MV-4-11 (cell line): ENCODE measurements at places on chromosomes 16 and 17.

DNA sequence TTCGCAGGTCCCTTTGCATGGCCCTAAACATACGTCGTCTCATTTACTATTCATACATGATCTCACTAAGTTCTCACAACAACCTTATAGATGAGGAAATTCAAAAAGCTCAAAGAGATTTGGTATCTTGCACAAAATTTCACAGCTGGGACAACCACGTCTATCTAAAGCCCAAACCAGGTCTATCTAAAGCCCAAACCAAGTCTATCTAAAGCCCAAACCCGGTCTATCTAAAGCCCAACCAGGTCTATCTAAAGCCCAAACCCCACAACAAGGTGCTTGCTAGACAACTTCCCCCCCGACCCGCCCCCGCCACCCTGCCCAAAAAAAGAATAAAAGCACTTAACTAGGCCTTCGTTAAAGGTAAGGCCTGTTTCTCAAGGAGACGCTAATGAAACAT, 174.9 kb downstream of the VPS53 start:
- DNase-seq: peak; percentile 21

DNA sequence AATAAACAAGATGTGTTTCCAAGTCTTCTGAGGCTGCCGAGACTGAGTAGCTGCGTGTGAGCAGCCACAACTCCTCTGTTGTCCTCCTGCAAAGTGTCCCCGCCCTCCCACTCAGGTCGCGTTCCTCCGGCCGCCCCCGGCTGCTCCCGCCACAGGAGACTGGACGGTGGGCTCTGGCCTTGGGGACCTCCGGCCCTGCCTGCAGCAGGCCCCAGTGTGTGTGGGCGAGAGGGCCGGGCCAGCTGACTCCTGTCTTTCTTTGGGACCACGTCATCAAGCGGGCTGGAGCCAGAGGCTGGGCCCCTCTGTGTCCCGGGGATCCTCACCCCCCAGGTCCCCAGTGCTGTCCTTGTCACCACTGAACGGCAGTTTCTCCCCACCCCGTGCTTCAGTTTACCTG, 175.3 kb downstream of the NPIPB11 start:
- no peak for DNase-seq

DNA sequence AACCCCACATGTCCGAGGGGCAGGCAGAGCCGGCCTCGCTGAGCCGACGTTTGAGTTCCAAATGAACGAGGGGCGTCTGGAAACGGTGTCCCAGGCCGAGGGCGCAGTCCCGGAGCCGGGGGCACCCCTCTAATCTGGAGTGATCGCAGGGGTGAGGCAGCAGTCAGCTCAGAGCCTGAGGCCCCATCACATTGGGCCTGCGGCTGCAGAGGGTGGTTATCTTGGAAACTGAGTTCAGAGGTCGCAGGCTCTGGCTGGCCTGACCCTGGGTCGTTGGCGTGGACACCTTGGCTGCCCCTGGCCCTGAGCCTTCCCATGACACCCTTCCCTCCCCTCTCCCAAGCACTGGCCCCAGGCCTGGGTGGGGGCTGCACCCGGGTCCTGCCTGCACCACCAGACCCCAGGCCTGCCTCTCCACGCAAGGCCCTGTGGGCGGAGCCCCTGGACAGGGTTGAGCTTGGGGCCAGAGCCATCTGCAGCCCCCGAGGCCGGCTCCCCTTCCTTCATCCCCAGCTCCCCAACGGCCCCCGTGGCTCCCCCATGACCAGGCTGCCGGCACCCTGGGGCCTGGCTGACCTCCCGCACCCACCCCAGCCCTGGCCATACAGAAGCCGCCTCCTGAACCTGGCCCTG, 45.6 kb downstream of the ZFPM1 start:
- no peak for DNase-seq

GRCh38 chr16:80114699-80115098, 426.1 kb upstream of the DYNLRB2 start:
- DNase-seq: no peak

- DNase-seq: no peak
Observed at GRCh38 chr17:30253312-30253711, 17.8 kb upstream of the SLC6A4 start.

DNA sequence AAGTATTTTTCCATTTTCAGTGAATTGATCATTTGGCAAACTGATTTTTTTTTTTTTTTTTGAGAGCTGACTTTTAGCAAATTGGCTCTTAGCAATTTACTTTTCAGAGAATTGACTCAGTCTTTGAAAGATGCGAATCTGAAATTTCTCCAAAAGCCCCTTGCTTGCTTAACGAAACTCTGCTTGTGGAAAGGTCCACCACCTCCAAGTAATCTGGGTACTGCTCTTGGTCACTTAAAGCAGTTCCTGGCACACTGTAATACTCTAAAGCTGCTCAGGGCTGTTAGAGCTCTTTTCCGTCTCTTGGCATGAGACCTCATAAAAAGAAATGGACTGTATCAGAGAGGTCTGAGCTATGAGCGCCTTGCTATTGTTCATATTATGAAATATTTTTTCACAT, 2.9 kb downstream of the GSDMB start:
- DNase-seq: no peak

DNA sequence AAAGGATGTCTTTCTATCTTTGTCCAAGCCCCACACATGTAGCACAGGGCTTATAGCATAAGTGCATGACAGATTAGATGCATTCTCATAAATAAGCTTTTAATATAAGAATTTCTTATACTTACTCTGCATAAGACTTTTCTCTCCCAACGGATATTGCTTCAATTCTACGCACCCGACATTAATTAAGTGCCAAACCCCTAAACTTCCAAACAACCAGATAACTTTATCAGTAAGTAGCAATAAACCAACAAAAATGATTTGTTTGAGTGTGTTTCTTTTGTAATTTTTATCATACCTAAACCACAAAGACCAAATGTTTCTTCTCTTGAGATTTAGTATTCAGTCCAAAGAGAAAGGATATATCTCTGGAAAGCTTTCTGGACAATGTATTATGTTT, 391.5 kb downstream of the CDH8 start:
- no peak for DNase-seq

- DNase-seq: peak; percentile 28
Observed at GRCh38 chr16:72847187-72848027, 200.5 kb downstream of the ZFHX3 start.

- no peak for DNase-seq
Observed at GRCh38 chr16:28041615-28042014, 21.9 kb downstream of the GSG1L start.

- DNase-seq: no peak
Observed at GRCh38 chr17:27816946-27817345, 16.6 kb upstream of the NOS2 start.

GRCh38 chr17:10398352-10398751, 23.4 kb downstream of the MYH8 start:
- DNase-seq: peak; percentile 5

- DNase-seq: no peak
Observed at GRCh38 chr16:21991621-21992020, 9.3 kb downstream of the PDZD9 start.

GRCh38 chr17:60554377-60554788, 28.3 kb upstream of the APPBP2 start:
- DNase-seq: no peak

DNA sequence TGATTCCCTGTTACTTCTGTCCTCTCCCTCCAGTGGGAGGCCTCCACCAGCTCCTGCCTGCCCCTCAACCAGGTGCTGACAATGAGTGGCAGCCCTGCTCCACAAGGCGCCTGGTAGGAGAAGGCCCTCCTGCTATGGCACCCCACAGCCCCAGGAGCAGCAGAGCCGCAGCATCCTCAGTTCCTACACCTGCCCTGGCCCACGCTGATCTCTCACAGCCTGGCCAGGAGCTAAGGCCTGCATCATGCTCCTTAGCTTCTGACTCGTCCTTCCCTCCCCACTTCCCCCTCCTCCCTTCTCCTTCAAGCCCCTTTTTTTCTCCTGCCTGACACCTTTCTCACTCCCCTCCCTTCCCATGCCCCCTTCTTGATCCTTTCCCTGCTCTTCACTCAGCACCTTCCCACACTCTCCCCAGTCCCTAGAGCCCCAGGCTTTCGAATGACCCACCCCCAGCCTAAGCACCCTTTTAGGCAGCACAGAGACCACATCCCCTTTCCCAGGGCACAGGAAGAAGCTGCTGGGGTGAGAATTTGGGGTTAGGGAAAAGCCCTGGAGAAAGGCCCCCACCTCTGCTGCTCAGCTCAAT, 6.5 kb downstream of the PROCA1 start:
- DNase-seq: no peak

- DNase-seq: peak; percentile 52
Observed at GRCh38 chr17:2071455-2072281, 16.8 kb downstream of the HIC1 start.

DNA sequence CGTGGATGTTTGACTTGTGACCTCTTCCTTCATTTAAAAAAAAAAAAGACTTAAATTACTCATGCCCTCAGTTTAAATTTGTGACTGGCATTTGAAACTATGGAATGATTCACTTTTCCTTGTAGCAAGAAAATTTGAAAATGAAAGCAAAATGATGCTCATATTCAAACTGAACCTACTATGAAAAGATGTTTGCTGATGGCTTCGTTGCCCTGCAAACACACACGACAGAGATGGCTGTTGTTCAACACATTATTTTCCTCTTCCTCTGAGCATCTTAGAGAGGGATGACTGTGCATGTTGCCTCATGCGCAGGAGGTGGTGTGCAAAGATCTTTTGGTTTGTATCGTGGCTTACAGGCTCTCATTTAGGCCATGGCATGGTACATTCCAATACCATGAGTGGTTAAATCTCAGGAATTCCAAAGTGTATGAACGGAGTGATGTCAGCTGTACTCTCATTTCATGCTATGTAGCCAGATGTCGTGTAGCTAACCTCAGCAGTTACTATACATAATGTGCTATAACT, 164.5 kb downstream of the PRKCA start:
- peak; percentile 83 for DNase-seq

- no peak for DNase-seq
Observed at GRCh38 chr17:81954131-81955057, 6.6 kb downstream of the NOTUM start.

- DNase-seq: no peak
Observed at GRCh38 chr17:16975744-16976625, 4.1 kb upstream of the TNFRSF13B start.

GRCh38 chr17:42097691-42098631, at the start of gene ZNF385C:
Gene ZNF385C (minus strand): TSS chr17:42098473. CDS start chr17:42063056, 35,417 bp downstream.
- DNase-seq: no peak

DNA sequence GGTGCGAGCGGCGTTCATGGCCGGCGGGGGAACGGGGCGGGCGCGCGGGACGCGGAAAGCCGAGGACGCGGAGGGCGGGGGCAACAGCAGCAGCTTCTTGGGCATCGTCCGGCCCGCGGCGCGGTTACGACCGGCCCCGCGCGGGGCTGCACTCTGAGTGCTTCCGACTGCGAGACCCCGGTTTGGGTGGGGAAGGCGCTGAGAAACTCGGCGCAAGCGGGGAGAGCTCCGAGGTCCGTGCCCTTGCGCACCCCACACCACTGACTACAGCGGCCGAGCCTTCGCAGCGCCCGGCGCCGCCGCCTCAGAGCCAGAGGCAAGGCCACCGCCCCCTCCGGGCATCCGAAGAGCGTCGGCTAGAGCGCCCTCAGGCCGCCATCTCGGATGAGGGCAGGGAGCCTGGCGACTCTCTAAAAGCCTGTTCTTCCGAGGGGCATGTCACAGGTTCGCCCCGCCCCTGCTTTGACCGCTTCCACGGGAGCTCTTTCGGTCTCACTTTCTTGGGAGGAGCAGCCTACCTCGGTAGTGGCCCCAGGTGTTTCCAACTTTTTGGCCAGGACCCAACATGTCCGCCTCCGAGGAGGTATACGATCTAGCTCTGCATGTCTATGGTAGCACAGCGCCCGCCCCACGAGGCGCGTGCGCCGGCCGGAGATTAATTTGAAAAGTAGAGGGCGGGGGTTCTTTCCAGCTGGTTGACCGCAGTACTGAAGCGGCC, at the start of gene PRPSAP1:
Gene PRPSAP1 (minus strand): TSS at position 318 of the 718 bp plus-strand sequence. CDS start 213 bp downstream, at position 105.
- DNase-seq: peak; percentile 83
